ENCODE measurements at places on chromosomes 11 and 22.

DNA sequence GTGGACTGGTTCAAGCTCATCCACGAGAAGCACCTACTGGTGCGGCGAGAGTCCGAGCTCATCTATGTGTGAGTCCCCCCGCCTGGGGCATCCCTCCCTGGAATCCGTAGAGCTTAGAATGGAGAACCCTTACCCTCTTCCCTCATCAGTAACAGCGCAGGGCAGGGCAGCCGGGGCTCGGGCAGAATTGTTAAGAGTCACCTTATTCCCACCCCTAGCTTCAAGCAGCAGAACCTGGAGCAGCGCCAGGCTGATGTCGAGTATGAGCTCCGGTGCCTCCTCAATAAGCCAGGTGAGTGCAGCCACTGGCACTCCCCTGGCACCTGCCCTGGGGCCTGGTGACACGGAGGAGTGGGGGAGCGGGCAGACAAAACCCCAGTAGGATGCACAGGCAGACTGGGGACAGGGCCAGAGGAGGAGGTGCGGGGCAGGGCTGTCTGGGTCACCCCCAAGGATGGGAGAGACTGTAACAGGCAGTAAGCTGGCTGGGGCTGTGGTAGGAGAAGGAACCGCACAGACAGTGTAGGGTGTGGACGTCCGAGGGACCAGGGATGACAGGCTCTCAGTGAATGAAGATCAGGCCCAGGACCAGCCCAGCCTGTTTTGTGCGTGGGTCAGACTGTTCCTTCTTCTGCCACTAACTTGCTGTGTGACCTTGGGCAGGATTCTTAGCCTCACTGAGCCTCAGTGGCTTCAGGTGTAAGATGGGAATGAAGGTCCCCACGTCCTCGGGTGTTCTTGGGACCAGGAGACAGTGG lies 20.4 kb downstream of the C22orf23 start:
- no peak for DNase-seq

DNA sequence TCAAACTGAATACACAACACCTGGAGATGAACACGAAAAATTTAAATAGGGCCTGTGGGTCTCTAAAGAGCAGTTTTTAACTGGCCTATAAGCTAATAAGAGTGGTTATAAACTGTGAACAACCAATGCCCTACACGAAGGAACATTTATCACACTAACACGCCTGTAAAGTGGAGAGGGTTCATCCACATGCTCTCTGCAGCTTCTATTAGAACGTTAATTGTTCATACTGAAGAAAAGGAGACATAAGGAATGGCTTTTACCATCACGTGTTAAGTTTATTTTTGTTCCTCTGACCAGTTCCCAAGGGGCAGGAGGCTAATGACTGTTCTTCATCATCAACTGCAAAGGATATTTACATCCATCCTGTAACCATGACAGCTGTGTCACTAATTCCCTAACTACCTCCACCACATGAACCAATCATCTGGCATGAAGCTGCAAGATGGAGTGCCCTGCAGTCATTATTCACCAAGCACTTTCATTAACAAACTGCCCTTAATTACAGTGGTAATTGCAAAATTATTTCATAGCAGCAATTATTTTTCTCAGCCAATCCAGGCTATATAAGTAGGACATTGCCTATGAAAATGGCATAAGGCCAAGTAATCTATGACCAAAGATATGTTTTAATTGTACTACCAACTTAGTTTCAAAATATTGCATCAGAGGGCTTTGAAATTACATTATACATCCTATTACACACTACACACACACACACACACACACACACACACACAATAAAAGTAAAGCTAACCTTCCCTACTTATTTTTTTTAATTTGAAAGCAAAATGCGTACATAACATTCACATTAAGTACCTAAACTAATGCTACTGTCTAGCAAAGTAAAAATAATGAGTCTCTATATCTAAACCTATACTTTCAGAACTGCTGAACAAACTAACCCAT lies 186.7 kb downstream of the CADM1 start:
- peak; percentile 84 for DNase-seq

DNA sequence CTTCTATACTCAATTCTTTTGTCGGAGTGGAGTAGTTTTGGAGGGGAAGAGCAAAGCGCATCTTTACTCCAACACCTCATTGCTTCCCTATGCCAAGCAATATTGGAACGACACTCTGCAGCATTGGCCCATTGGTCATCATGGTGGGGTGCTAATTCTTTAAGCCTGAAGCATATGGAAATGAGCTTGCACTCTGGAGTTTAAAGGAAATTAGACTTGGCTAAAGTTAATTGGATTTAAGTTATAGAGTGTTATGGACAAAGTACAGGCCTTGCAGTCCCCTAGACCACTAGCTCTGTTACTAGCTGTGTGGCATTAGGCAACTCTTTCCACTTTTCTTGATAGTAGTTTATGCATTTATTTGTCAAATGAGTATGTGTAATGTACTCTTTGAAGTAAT lies 568.3 kb upstream of the TENM4 start:
- DNase-seq = no peak

DNA sequence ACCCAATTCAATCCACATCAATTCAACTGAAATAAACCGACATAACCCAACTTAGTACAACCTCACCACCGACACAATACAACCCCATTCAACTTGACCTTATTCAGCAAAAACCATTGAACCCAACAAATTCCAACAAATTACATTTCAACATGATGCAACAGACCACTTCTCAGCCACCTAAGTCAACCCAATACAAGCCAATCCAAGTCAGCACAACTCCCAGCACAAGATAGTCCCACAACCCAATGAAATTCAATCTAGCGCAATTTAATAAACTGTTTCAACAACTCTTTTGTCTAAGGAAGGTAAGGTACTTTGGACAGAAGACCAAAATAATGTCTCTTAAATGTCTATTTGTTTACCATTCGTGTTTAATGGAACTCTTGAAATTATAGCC lies 226.0 kb downstream of the MIAT start:
- DNase-seq = no peak

GRCh38 chr22:26394777-26395176 lies 34.3 kb upstream of the ASPHD2 start:
- no peak for DNase-seq

DNA sequence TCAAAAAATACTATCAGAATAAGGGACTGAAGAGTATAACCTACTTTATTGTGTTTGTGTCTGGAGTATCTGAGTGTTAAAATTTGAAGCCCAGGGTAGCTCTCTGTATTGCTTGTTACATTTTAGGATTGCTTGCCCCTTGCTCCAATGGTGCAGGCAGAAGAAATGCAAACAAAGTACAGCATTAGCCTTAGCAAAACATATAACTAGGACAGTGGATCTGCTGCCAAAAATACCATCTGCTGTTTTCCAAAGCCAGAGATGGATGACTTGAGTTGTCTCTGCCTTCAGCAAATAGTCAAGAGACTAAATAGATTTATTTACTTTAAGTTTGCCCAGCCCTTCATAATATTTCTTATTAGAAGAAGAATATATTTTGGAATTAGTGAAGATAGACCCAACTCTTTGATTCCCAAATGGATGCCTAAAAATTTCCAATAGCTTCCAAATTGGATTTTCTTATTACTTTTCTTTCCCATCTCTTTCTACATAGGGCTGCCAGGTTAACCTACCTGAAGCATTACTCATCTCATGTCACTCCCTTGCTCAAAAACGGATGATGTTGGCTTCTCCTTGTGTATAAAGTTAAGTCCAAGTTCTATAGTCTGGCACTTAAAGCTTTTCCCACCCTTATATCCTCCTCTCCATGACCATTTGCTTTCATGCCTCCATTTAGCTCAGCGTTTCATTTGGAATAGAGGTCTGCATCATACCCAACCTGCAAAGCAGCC lies 66.3 kb downstream of the LDLRAD3 start:
- peak; percentile 51 for DNase-seq

DNA sequence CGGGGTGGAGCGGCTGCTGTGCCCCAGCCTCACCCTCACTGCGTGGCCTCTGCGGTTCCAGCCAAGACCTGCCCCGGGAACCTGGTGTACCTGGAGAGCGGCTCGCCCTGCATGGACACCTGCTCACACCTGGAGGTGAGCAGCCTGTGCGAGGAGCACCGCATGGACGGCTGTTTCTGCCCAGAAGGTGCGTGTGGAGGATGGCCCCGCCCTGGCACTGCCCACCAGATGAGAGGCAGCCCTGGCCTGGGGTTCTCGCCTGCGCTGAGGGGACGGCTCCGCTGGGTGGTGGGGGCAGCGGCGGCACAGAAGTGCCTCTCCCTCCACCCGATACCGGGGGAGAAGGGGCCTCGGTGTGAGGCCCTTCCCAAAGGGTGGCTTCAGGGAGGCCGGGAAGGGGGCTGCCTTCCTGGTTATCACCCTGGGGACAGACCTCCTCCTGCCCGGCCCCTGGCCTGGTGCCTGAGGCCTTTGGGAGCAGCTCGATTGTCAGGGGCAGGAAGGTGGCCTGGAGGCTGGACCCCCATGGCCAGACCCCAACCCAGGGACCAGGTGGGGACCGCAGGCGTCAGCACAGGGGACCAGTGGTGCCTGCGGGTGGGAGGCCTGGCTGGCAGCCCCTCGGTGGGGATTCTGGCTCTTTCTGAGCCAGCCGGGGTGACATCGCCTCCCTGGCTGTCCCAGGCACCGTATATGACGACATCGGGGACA lies 7.1 kb downstream of the MUC2 start:
- DNase-seq = no peak

- DNase-seq = no peak
Measured at GRCh38 chr22:31540966-31541365, 44.6 kb downstream of the SFI1 start.

DNA sequence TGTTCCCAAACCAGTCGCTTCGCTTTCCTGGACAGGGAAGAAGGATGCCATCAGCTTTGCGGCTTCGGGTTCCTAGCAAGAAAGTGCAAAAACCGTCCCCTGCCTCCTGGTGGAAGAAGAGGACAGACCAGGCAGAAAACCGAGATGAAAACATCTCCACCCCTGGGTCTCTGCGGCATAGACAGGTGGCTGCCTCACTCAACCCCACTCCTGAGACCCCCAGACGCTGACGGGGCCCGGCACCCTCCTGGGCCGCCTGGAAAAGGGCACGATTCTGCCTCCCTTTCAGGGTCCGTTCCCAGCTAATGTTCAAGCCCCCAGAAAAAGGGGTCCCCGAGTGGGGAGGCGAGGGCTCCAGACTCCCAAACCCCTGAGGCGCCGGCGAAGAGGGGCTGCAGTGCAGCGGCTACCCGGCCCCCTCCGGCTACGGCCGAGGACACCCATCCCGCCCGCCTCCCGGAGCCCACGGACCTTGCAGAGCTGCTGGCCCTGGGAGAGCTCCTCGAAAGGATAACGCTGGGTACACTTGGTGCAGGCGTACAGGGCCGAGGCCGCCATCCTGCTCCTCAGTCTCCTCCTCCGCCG lies 569 bp downstream of the FAM76B start:
- no peak for DNase-seq

DNA sequence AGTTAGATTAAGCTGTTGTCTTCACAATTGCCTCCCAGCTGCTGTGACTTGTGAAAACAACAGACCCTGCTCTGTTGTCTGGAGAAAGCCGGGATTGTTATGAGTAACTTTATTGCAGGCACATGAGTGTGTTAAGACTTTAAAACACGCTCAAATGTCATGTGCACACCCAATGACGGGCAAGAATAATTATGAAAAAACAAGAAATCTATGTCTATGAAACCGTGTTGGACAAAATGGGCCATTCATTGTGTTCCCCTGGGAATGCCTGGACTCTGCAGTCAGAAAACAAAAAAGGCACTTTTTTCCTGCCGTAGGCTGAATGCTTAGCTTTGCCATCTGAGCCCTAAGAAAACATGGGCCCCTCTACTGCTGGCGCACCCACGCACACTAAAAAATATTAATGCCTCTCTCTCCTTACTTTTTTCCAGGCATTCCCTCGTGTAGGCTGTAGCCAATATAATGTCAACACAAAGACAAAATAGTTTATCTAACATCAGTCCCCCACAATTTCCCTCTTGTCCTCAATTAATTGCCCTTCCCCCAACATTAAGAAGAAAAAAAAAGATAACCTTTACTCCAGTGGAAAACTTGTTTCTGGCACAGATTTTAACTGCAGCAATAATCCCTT lies 207.9 kb downstream of the SOX6 start:
- no peak for DNase-seq

DNA sequence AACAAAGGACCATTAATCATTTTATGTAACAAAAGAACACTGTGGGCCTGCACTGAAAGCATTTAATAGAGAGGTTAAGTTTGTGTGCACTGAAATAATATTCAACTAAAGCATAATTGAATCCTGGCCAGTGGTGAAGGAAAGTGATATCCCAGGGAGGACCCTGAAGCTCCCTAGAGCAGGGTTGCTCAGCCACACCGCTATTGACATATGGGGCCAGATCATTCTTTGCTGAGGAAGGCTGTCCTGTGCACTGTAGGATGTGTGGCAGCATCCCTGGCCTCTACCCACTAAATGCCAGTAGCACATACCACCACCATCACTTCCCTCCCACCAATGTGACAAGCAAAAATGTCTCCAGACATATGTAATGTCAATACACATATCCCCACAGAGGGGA lies 166.1 kb upstream of the MTNR1B start:
- no peak for DNase-seq

DNA sequence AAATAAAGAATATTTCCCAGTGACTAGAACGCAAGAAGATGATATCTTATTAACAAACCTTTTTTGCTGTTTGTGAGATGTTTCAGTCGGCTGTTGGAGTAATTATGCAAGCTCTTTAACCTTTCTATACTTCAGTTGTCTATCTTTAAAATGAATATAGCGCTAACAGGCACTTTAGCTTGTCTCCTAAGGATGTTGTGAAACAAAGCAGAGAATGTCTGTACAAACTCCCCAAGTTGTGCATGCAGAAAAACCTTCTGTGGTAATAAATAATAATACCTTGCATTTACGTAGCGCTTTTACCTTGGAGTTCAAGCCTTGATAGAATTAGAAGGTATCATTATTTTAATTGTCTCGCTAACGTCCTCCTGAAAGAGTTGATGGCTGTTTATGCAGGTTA lies 1.9 kb upstream of the KDM2A start:
- DNase-seq = no peak

DNA sequence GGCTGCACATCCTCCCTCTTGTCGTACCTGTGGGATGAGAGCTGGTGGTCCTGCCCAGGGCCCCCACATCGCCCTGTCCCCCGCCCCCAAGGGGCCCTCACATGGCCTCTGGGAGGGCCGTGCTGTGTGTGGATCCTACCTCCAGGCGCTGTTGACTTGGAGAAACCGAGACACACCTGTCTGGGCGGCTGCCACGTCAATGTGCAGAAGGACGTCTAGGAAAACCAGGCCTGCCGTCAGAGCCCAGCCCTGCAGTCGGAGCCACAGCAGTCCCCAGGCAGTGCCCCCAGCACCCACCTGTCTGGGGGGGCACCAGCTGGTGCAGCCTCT lies 14.2 kb downstream of the ALG12 start:
- DNase-seq = no peak

DNA sequence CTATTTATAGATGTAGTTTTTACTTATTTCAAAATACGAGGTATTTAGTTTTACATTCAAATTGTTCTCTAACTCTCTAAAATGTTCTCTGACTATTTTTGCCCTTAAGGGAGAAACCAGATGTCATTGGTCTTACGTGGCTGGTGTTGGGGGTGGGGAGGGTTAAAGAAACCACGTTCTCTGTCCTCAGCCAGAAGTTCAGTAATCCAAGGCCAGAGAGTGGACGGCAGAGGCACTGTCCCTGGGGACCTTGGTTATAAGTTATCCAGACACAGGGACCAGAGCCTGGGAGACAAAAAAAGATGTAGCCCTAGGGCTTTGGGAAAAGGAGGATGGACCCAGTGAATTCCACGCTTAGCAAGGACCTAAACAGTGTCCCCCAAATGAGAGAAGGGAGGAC lies 706 bp upstream of the OR51E1 start:
- no peak for DNase-seq

GRCh38 chr22:32103658-32104315 lies 55.3 kb downstream of the C22orf42 start:
- DNase-seq = no peak

- DNase-seq = no peak
Measured at GRCh38 chr11:100857236-100858005, 170.3 kb downstream of the ARHGAP42 start.

Measured in NCI-H524 (cell line).